ENCODE measurements at places on chromosomes 3 and 15. TPM values are rescaled to one million over a fixed set of nuclear protein-coding genes. Genes with fewer than 3 reads are reported as not detected.

PCLAF gene
- 8.1 TPM for total RNA-seq

SOX14 gene
- total RNA-seq = not detected

TNFAIP8L3 gene
- 21.9 TPM for total RNA-seq

PAK6 gene
- total RNA-seq = 19.9 TPM

TRIM42 gene
- not detected for total RNA-seq

SKOR1 gene
- 0.25 TPM for total RNA-seq

UROC1 gene
- total RNA-seq = not detected

SPINK8 gene
- not detected for total RNA-seq

DNAH12 gene
- 0.25 TPM for total RNA-seq

CTXN2 gene
- total RNA-seq = not detected
